ENCODE measurements at places on chromosomes 3 and 15.

DNA sequence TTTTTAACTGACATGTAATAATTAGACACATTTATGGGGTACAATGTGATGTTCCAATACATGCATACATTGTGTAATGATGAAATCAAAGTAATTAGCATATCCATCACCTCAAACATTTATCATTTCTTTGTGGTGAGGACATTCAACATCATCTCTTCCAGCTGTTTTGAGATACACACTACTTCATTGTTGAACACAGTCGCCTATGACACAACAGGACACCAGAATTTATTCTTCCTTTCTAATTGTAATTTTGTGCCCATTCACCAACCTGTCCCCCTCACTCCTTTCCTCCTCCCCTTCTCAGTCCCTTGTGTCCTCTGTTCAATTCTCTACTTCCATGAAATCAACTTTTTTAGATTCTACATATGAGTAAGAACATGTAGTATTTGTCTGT is 113.4 kb upstream of the CBLB start:
- no peak for DNase-seq

GRCh38 chr3:117881210-117881609 is 1153.4 kb downstream of the IGSF11 start:
- DNase-seq: no peak

- no peak for DNase-seq
Observed at GRCh38 chr3:122576174-122576940, 1.1 kb upstream of the PARP15 start.

GRCh38 chr3:135136361-135137100 is 341.5 kb downstream of the EPHB1 start:
- no peak for DNase-seq

DNA sequence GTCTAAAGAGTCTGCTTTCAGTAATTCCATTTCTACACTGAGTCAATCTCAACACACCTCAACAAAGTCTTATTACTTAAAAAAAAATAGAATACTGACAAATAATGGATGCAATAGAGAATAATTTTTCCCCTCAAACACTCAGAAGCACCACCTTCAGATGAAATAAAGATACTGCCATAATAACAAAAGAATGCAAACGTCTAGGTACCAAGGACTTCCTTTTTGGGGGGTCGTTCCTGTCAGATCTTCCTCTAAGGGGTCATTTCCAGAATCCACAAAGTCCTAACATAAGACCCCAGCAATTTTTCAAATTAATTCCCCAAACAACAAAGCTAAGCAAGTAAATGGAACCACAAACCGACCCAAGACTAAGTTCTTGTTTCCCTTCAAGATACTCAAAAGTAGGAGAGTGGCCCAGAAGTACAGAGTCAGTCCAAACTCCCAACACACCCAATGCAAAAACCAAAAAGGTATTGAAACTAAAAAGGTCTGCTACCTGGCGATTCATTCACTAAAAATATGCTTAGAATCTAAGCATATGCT is 1.3 kb downstream of the RYK start:
- no peak for DNase-seq
